ENCODE measurements at places on chromosomes 12 and 14.

- DNase-seq: no peak
Measured at GRCh38 chr14:81298911-81299310, 78.2 kb upstream of the GTF2A1 start.

DNA sequence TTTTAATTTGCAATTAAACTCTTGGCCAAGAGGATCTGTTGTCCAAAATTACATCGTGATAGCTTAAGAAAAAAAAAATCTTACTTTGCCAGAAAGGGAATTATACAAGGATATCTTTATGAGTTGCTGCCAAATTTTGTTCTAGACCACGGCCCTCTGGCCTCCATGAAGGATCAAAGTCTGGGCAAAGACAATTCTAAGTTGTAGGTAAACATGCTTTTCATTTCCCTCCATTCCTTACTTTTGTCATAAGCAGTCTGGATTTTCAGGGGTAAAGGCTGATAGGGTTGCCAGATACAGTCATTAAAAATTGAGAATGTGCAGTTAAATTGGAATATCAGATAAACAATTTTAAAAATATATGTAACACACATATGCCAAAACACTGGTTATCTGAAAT, 135.1 kb downstream of the MON2 start:
- no peak for DNase-seq

GRCh38 chr12:93708952-93709351, 31.8 kb downstream of the CRADD start:
- no peak for DNase-seq

DNA sequence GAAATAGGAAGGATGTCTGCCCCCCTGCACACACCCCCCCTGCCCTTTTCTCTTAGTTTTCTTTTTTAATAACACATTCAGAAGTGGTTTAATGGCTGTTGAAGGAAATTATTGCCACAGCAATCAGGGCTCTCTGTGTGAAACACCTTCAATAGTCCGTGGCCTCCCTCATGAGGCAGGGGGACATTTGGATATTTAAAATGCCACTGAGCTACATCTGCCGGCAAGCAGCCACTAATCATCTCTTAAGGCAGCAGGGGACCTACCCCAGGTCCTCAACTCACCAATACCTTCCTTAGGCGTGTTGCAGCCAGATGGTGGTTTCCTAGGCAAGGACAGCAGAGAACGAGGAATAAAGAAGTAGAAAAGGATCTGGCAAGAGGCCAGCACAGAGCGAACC, 283.2 kb downstream of the TTC8 start:
- no peak for DNase-seq

GRCh38 chr12:42119085-42119633, 25.5 kb downstream of the GXYLT1 start:
- no peak for DNase-seq

GRCh38 chr14:80215081-80215480, 3.8 kb upstream of the DIO2 start:
- DNase-seq: no peak

DNA sequence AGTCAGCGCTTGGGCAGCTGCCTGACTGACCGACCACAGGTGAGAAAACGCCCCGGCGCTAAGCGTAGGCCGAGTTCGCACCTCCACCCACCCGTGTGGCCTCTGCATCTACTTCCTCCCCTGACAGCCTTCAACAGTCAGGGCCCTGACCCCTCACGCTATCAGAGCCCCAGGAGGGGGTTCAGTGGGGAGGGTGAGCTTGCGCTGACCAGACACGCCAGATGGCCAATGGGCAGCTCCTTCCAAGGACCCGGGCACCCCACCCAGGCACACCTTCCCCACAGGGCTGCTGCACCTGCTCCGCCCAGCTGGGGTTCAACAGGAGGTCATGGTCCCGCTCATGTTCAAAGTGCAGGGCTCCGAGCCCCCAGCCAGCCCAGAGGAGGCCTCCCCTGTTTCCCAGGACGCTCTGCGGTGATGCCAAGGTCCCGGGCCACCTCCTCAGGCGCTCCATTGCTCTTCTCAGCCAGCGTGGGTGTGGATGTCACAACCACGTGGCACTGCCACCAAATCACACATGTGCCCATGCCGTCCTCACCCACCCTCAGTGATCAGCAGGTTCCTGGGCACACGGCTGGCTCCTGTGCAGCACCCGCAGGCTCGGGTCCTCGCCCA, 48.7 kb upstream of the BCL11B start:
- DNase-seq: no peak

- DNase-seq: peak; percentile 38
Measured at GRCh38 chr12:122749569-122750332, 2.9 kb upstream of the DENR start.

- DNase-seq: peak; percentile 81
Measured at GRCh38 chr12:1583421-1584078, 10.8 kb downstream of the FBXL14 start.

Data from SK-N-SH (cell line).